ENCODE measurements at places on chromosomes 5 and 9. TPM values are rescaled to one million over a fixed set of nuclear protein-coding genes. Genes with fewer than 3 reads are reported as not detected.

The PLPP1 gene
- total RNA-seq = 23.7 TPM

The BHMT2 gene
- not detected for total RNA-seq

The ACTBL2 gene
- under 0.01 TPM for total RNA-seq

The SMIM33 gene
- under 0.01 TPM for total RNA-seq

The INSL6 gene
- total RNA-seq = not detected

The TRIM41 gene
- 8.1 TPM for total RNA-seq

The CSF2 gene
- total RNA-seq = not detected

The NAA35 gene
- total RNA-seq = 24.4 TPM

The BRD3 gene
- total RNA-seq = 9.3 TPM
